ENCODE measurements at places on chromosomes 13 and 19.

- DNase-seq: no peak
Measured at GRCh38 chr13:108700422-108701170, 71.2 kb downstream of the MYO16 start.

GRCh38 chr13:26601669-26602068 lies 44.2 kb downstream of the WASF3 start:
- peak; percentile 59 for DNase-seq

- DNase-seq: no peak
Measured at GRCh38 chr13:31018511-31018910, 86.1 kb downstream of the TEX26 start.

GRCh38 chr19:566403-566802 lies 6.0 kb upstream of the BSG start:
- no peak for DNase-seq

DNA sequence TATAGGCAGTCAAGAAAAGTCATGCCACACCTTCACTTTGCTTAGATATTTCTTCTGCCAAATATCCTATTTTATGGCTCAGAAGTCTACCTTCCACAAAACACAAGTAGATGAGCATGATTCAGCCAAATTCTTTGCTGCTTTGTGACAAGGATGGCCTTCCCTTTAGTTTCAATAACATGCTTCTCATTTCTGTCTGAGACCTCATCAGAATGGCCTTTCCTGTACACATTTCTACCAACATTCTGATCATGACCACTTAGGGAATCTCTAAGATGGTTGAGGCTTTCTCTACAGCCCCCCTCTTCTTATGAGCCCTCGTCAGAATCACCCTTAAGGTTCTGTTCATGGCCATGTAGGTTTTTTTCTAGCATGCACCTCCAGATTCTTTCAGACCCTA lies 96.2 kb downstream of the COL4A2 start:
- no peak for DNase-seq

- DNase-seq: no peak
Measured at GRCh38 chr19:2865334-2866100, 1.6 kb upstream of the ZNF556 start.

DNA sequence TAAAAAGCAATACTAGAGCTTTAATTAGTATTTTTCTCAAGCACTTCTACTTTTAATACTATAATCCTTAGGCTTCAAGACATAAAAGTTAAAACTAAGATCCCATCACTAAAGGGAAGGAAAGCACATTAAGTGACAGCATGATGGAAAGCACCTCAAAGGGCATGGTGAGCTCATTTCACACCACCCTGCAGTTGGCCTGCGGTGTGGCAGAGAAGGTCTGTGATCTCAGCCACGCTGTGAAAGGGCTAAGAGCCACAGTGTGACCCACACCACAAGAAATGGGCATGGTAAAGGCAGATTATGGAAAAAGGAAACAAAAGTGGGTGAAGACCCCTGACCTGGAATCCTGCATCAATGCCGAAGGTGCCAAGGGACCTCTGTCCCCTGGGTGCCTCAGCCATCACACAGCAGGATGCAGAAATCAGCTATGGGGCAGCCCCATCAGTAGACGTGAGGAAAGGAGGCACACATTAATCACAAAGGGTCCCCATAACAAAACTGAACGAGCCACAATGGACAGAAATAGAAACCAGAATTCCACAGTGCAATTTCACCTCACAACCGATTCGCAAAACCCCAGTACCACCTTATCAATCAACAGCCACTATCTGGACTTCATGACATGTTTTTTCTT lies 33.6 kb downstream of the TUBGCP3 start:
- DNase-seq: no peak

- peak; percentile 35 for DNase-seq
Measured at GRCh38 chr13:38707460-38707859, 20.6 kb downstream of the FREM2 start.

DNA sequence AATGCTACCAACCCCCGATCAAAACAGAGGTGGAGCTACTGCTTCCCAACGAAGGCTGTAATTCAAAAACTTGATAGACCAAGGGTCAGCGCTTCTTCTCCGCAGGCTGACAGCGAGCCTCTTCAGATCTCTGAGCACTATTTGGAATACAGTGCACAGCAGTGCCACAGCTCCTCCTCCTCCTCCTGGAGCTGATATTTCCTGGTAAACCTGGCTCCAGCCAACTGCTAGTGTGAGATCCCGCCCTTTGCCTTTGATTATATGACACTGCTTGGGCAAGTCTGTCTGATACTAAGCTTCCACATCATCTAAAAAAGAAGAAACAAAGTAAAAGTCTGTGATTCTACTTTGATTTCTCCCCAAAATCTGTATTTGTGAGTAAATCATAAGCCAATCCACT lies 710.5 kb downstream of the DACH1 start:
- DNase-seq: no peak

DNA sequence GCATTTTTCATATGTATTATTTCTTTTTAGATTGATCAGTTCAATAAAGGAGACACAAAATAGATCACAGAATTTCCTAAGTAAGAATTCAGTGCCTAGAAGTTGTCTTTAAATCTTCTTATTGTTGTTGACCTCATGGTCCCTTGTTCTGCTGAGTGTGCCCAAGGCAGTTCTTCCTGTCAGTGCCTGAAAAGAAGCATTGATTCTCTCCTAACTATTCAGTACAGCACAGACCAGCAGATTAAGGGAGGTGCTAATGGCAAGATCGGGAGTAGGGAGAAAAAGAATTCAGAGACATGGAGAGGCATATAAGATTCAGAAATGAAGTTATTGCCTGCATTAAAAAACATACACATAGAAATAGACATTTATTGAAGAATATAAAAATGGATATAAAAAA lies 180.5 kb upstream of the PCDH9 start:
- DNase-seq: no peak

GRCh38 chr13:25602176-25602575 lies 230.4 kb downstream of the ATP8A2 start:
- no peak for DNase-seq

GRCh38 chr13:57653229-57653989 lies 21.9 kb downstream of the PCDH17 start:
- DNase-seq: no peak

DNA sequence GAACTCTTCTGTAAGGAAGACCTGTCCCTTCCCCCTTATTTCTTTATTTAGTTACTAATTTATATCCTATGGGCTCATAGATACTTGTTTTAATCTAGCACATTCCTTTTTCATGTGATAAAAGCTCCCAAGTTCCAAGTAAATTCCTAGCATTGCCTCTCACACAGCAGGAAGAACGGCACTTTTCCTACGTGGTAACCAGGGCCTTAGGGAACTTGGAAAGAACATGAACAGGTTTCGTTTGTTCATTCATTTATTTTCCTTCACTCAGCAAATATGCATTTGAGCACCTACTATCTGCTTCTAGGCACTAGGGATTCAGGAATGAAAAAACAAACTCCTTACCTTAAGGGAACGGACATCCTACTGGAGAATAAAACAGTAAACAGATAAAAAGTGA lies 125.1 kb downstream of the SIPA1L3 start:
- DNase-seq: no peak

DNA sequence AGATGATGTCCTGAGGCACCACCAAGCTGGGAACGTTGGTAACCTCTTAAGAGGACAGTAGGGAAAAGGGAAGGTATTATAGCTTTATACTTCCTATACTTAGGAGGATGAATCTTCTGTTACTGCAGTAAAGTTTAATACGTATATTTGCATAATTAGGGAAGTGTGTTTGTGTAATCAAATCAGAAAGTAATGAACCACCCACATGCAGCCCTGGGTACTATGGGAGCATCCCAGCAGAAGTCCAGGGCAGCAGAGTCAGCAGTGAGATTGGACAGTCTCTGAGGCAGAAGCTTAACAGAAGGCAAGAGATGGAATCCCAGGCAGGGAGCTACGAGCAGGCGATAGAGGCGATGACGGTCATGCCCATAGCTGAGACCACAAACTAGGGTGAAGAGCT lies 12.5 kb downstream of the SAFB start:
- DNase-seq: no peak

- no peak for DNase-seq
Measured at GRCh38 chr13:98803111-98803561, 50.7 kb upstream of the SLC15A1 start.

DNA sequence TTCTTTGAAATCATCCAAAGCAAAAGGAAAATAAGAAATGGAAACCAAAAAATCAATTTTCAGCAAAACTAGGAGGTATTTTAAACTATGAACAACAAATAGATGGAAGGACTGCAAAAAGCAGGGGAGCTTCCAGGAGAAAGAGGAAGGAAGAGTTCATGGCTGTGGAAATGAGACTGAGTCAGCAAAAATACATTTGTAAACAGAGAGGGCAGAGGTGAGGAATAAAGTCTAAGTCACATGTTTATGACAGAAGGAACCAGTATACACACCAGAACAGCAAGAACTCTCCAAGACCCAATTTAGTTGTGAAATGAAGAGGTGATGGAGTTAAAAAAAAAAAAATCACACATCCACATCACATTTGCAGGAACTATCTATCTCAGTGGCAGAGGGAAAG lies 69.6 kb downstream of the RNASEH2B start:
- no peak for DNase-seq

DNA sequence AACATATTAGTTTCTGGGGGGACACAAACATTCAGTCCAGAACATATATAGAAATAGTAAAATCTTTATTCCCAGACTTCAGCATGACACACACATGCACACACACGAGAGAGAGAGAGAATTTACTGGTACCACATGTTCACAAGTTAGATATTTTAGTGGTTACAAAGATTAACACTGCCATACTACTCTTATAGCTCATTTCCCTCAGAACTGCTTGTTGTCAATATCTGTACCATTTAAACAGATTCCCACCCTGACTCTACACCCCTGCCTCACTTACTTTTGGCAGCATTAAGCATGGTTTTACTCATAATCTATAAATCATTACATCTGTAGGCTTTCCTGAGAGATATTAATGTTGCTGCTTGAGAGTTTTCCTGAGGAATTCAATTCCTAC lies 524.7 kb upstream of the HTR2A start:
- no peak for DNase-seq

- DNase-seq: no peak
Measured at GRCh38 chr13:74573654-74574053, 439.4 kb upstream of the KLF12 start.

DNA sequence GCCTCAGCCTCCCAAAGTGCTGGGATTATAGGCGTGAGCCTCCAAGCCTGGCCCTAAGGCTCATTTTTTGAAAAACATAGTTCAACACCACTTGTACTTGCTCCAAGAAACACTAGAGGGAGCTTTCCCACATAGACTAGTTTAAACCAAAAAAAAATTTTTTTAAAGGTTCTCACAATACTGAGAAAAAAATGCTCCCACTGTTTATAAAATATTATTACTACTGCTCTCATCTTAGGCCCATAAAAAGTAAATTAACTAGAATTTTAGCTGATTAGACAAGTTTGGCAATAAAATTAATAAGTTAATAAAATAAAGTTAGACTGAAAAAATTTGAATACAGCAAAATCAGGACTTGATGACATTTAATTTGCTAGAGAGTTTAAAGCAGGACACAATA lies 109.5 kb downstream of the TBC1D4 start:
- DNase-seq: peak; percentile 69

DNA sequence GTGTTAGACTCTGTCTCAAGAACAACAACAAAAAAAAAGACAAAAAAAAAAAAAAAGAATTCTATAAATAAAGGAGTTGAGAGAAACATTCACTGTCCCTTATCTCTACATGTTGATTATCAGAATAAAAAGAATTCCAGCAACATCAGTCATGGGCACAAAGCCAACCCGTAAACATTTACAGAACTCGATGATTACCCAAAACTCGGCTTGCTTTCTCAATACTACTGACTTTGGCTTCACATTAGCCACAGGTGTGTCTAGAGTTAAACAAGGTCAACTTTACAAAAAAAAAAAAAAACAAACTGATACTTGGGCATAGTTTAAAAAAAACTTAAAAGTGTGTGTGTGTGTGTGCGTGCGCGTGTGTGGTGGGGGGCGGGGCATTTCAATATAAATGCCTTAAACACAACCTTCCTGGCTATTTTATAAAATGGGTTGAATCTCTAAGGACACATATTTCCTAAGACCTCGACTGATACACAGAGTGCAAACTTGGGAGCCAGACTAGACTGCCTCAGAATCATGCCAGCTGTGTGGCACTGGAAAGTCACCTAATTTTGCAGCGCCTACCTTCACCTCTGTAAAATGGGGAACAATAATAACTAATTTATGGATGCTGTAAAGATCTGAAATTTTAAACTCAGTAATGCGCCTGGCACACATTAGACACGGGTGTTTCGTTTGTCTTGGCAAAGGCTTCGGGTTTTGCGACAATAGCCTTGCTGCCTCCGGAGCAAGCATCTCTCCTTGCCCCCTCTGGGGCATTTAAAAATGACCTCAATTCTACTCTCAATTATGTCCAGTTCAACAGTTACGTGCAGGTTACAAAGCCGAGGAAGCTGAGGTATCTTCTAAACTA lies 922 bp downstream of the EBPL start:
- DNase-seq: no peak

GRCh38 chr19:4660993-4661392 lies 9.1 kb downstream of the MYDGF start:
- no peak for DNase-seq

DNA sequence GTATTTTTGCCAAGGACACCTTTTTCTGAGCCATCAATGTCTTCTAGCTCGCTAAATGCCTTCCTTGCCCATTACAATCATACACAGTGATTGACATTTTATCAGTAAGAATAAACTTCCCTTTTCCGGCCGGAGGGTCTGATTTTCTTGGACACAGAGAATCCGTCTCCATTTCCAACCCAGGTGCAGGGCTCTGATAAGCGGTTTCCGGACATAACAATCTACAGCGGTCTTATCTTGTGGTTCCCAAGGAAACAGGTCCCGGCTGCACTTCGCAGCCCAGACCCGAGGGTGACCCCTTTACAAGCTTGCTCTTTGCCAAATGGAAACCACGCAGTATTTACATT lies 5.1 kb upstream of the ZNF77 start:
- DNase-seq: no peak

DNA sequence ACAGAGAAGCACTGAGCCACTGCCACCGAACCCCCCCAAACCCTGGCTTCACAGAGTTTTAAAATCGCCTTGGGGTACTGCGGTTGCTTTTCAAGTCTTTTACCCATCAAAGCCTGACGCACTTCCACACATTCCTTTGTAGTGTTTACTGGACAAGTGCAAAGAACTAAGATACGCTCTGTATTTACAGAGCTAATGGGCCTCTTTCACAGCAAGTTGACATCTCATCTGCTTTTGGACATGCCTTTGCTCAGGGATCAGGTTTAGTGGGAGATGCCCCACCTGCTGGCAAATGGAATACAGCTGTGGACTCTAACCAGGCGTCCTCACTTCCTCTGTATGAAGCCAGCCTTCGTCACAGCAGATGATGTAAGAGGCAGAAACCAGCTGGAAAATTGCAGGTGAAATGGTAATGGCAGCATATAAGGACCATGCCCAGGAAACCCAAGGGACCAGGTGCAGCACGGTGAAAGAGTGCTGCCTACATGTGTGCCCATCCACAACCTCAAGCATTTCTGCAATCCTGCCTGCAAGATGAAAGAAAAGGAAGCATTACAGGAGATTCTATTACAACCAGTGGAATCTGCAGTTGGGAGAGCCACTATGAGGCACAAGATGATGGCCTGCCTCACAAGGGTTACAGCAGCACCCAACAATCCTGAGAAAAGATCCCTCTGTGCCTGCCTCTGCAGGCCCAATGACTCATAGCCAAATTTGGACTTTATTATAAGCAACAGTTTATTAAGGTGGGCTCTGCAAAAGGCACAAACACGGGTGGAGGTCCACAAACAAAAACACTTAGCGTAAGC lies 34.7 kb downstream of the BRD4 start:
- DNase-seq: no peak

- DNase-seq: no peak
Measured at GRCh38 chr19:4653793-4654436, 14.6 kb downstream of the TNFAIP8L1 start.

- no peak for DNase-seq
Measured at GRCh38 chr13:103883698-103884097, 817.5 kb upstream of the SLC10A2 start.

Measured in MM.1S (cell line).